ENCODE measurements at places on chromosomes 5 and 9. TPM values are rescaled to one million over a fixed set of nuclear protein-coding genes. Genes with fewer than 3 reads are reported as not detected.

DNA sequence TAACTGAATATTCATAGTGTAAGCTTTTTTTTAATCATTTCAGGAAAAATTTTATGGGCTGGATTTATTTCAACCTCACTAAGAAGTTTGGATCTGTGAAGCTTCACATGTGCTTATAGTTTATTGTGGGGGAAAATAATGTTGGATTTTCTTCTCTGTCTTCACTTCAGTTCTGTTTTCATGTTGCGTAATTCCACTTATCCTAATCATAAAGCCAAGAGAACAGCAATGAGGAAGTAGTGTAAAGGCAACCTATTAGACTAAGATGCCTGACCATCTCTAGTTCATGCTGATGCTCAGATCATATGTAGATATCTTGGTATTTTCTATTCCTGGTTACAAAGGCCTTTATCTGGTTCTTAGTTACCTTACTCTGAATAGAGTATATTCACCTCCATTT, 50.0 kb downstream of the CD180 start:
- no peak for DNase-seq

GRCh38 chr5:119385536-119386128, 29.8 kb downstream of the TNFAIP8 start:
- DNase-seq = no peak

DNA sequence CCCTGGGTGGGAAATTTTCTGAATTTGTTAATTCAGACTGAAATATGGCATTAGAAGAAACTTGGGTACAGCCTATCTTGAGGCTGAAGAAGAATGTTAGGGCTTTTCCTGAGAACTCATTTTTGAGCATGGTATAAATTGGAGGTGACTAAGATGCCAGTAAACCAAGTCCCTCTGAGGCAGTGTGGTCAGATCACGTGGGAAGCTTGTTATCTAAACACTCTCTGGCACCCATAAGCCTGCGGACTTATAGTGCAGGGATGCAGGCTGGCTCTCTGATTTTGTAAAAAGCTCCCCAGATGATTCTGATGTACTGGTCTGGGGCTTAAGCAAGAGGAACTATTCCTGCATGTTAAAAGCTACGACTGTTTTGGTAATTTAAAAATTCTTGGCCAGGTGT, 34.3 kb downstream of the MTMR12 start:
- DNase-seq = no peak

GRCh38 chr9:136353757-136354488, 9.6 kb downstream of the DNLZ start:
- DNase-seq = no peak

- no peak for DNase-seq
Observed at GRCh38 chr5:76689321-76690036, 26.4 kb upstream of the F2R start.

- no peak for DNase-seq
Observed at GRCh38 chr9:27429436-27429835, 94.7 kb upstream of the IFNK start.

DNA sequence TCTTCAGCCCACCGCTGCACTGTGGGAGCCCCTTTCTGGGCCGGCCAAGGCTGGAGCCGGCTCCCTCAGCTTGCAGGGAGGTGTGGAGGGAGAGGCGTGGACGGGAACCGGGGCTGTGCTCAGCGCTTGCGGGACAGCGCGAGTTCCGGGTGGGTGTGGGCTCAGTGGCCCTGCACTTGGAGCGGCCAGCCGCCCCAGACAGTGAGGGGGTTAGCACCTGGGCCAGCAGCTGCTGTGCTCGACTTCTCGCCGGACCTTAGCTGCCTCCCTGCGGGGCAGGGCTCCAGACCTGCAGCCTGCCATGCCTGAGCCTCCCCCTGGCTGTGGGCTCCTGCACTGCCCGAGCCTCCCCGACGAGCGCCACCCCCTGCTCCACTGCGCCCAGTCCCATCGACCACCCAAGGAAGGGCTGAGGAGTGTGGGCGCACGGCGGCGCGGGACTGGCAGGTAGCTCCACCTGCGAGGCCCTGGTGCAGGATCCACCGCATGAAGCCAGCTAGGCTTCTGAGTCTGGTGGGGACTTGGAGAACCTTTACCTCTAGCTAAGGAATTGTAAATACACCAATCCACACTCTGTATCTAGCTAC, 92.9 kb upstream of the MAST4 start:
- DNase-seq = no peak

F2RL2 gene
- not detected for total RNA-seq
